Glutamatergic neuron (in vitro differentiated cells): ENCODE measurements at places on chromosomes 13 and 19. TPM values are rescaled to one million over a fixed set of nuclear protein-coding genes. Genes with fewer than 3 reads are reported as not detected.

Gene CERS1
- 15.3 TPM for total RNA-seq

Gene TJP3
- total RNA-seq, result 3.1 TPM

Gene PALM3
- 6.7 TPM for total RNA-seq

Gene PSG2
- not detected for total RNA-seq

Gene ANGPTL8
- not detected for total RNA-seq

Gene KISS1R
- not detected for total RNA-seq

Gene KLK15
- not detected for total RNA-seq

Gene FFAR2
- not detected for total RNA-seq

Gene CCDC70
- not detected for total RNA-seq

Gene CEACAM3
- not detected for total RNA-seq

Gene LHFPL6
- 1.7 TPM for total RNA-seq

Gene ADGRE1
- not detected for total RNA-seq

Gene LILRA5
- not detected for total RNA-seq

Gene CGB7
- total RNA-seq, result not detected

Gene MAN2B1
- total RNA-seq, result 72.2 TPM

Gene ACP5
- total RNA-seq, result not detected

Gene BSG
- 470 TPM for total RNA-seq

Gene C1QTNF9
- total RNA-seq, result not detected

Gene PSG11
- total RNA-seq, result not detected

Gene SERP2
- 22.3 TPM for total RNA-seq

Gene NKPD1
- 1.2 TPM for total RNA-seq

Gene ZNF526
- total RNA-seq, result 12.0 TPM

Gene BEST2
- total RNA-seq, result not detected

Gene ZIK1
- 21.5 TPM for total RNA-seq

Gene PABPC3
- 0.22 TPM for total RNA-seq

Gene CASP14
- not detected for total RNA-seq

Gene RGCC
- total RNA-seq, result not detected

Gene IGFL3
- total RNA-seq, result not detected

Gene WTIP
- total RNA-seq, result 0.17 TPM

Gene ARHGEF7
- total RNA-seq, result 227 TPM

Gene EID2B
- 7.6 TPM for total RNA-seq

Gene CELF5
- 12.5 TPM for total RNA-seq

Gene LILRB5
- total RNA-seq, result 0.17 TPM

Gene SIGLEC8
- total RNA-seq, result not detected

Gene ADGRE2
- total RNA-seq, result 0.66 TPM

Gene DACT3
- 55.1 TPM for total RNA-seq

Gene ZSWIM9
- 6.7 TPM for total RNA-seq

Gene PROZ
- total RNA-seq, result not detected

Gene PLA2G4C
- 2.5 TPM for total RNA-seq

Gene PDX1
- total RNA-seq, result not detected

Gene LRRC8E
- not detected for total RNA-seq

Gene NTN5
- total RNA-seq, result 1.8 TPM

Gene BICRA
- total RNA-seq, result 55.5 TPM

Gene HCN2
- total RNA-seq, result 33.2 TPM

Gene CCDC8
- 6.3 TPM for total RNA-seq

Gene ZNF221
- total RNA-seq, result 16.1 TPM
